ENCODE measurements at places on chromosomes 7 and 10.

DNA sequence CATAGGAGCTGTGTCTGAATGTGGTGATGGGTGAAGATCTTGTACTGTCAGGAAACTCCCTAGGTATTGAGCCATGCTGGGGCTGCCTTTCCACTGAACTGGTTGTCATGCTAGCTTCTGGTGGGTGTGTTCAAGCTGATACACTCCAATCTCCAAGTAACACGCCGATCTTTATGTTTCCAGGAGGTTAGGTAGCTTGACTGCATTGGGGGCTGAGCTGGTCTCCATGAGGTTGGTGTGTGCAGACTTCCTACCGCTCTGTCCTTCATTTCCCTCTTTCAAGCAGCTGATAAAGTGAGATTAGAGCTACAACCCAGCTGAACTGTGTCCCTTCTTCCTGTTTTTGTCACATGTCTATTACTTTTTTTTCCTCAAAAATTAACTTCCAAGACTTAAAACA, 265.5 kb downstream of the ANKRD30A start:
- no peak for DNase-seq

GRCh38 chr10:127158662-127159061, 37.7 kb downstream of the INSYN2A start:
- DNase-seq, result no peak

DNA sequence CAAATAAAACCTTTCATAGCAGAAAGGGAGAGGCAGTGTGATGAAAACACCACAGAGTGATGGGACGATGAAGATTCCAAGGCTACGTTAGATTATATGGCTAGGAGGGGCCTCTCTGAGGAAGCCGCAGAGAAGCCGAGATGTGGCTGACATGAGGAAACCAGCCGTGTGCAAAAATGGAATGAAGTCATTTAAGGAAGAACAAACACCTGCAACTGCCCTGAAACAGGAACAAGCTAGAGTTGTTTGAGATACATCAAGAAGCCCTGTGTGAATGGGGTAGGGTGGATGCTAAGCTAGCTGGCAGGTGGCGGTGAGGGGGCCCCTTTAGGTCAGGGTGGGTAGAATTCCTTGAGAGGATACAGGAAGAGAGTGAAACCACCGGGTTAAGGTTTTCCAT, 129.5 kb downstream of the KLF6 start:
- DNase-seq, result no peak

- DNase-seq, result no peak
Observed at GRCh38 chr7:15586266-15586665, 24.5 kb upstream of the AGMO start.

- no peak for DNase-seq
Observed at GRCh38 chr10:88216976-88217375, 353.6 kb downstream of the PTEN start.

GRCh38 chr7:143314127-143314526, 1.8 kb upstream of the CLCN1 start:
- no peak for DNase-seq

GRCh38 chr10:88039496-88040200, 176.2 kb downstream of the PTEN start:
- DNase-seq, result no peak

DNA sequence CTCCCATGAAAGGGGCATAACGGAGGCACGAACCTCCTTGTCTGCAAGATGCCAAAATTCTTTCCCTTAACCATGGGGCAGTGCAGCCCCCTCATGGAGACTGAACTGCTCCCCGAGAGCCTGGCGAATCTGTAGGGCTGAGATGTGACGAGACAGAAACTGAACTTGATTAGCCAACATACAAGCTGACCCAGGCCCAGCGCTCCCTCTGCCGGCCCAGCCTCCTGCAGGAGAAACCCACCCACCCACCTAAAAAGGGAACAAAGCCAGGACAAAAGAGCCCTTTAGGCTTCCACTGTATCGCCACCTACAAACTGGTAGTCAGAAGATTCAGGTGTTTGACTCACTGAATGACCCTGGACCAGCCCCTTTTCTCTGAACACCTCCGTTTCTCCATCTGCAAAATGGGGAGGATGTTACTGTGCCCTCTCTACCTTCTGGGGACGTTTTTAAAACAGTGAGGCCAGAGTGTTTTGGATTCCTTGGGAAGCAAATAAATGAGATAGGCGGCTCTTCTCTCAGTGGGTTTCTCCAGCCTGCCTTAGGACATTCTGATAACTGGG, 58.4 kb downstream of the C10orf105 start:
- DNase-seq, result no peak

- no peak for DNase-seq
Observed at GRCh38 chr7:66082886-66083415, 7.3 kb downstream of the ASL start.

GRCh38 chr7:25863005-25863728, 288.8 kb upstream of the NFE2L3 start:
- DNase-seq, result no peak

DNA sequence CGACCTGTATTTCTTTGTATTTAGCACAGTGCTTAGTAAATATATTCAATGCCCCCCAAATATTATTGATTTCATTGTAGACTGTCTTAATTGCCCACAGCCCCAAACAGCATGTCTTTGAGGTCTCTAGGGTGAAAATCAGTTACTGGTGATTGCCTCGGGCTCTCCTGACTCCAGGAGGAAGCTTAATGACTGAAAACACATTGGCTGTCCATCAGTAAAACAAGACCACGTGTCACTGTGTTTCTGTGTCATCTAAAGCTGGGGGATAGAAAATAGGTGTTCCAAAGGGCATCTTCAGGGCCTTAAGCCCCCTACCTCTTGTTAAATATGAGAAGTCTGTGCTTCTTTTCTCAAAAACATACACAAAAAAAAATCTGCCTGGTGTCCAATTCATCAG, 67.9 kb downstream of the CACNA2D1 start:
- no peak for DNase-seq

DNA sequence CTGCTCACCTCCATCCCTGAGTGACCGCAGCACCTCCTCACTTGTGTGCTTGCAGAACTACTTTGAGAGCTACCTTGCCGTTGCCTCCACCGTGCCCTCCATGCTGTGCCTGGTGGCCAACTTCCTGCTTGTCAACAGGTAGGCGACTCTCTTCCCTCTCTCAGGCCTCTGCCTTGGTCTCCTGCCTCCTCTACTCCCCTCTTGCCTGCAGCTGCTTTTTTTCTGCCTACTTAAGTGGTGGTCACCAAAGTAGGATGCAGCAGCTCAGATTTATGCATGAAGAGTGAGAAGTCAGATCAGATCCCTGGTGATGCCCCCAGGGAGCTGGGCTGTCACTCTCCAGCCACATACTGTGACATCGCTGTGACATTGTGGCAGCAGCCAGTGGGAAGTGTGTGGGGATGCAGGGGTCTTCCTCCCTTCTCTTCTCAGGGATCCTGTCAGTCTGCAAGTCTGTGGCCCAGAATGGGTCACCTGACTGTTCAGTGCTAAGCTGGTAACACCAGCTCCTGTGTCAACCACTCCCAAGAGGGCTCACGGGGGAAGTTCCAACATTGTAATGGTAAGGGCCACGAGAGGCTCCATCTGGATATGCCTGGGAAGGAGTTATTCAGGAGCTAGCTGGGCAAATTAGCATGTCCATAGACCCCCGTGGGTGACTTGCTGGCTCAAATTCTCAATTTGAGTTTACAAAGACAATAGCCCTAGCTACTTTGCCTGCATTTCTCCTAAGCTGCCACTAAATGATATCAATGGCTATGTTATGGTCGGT, 25.3 kb downstream of the SLC29A3 start:
- DNase-seq, result no peak

DNA sequence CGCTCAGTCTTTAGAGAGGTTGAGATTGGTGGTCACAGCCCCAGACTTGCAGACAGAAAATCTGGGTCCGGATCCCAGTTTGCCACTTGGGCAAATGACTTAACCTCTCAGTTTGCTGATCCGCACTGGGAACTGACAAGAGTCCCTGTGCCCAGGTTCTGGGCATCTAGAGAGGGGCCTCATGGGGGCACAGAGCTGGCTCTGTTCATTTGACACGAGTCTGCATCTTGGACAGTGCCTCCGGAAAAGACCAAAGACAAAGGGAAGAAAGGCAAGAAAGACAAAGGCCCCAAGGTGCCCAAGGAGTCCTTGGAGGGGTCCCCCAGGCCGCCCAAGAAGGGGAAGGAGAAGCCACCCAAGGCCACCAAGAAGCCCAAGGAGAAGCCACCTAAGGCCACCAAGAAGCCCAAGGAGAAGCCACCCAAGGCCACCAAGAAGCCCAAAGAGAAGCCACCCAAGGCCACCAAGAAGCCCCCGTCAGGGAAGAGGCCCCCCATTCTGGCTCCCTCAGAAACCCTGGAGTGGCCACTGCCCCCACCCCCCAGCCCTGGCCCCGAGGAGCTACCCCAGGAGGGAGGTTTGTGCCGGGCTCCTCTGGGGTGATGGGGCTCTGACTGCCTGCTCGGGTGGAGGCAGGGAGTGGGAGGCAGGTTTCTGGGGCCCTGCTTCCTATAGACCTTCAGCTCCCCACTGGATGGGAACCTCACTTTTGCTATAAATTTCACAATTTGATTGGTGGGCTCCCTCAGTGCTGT, 2.3 kb downstream of the AEBP1 start:
- no peak for DNase-seq

DNA sequence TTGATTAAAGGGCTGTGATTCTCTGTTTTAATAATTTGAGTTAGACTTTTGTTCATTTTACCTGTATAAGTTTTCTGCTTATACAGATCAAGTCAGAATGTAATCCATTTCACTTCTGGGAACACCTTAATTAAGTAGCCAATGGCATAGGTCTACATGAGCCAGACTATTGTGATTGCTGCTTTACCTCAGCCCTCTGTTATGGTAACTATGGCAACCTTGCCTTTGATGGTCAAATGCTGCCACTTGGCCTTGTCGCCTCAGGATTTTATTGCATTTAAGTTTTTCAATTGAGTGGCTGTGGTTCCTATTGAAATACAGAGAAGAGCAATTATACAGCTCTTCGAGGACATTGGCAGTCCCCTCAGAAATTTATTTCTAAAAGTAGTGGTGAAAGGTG, 64.3 kb upstream of the TMEM106B start:
- no peak for DNase-seq

DNA sequence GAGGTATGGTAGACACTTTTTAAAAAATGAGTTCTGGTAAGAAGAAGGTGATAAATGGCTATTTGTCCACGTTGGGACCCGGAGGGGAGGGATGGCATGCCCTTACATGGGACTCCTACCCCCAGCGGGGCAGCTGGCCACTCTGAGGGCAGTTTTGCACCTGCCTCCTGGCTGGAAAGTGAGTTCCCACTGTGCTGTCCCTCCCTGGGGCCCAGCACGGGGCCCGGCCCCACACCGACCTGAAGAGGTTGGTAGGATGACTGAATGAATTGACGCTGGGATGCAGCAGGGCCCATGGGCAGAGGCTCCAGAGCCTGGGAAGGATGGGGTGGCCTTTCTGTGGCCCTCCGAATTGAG, 601 bp upstream of the AEBP1 start:
- no peak for DNase-seq

DNA sequence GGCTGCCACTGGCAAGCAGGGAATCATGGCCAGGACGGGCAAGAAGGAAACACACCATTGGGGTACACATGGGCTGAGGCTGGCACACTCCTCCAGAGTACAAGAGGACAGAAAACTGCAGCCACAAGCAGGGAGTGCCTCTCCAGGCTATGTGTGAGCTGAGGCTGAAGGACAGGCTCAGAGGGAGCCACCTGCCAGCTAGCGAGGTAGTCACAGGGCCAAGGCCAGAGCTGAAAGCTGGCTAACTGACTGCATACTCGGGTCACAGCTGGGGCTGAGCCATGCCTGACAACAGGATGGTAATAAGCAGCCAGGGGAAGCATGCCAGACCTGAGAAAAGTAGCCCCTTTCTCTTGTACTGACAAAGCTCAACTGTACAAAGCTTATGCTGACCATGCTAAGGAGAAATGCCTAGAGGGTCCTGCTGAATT, 52.0 kb downstream of the KIF5B start:
- DNase-seq, result peak; percentile 5

DNA sequence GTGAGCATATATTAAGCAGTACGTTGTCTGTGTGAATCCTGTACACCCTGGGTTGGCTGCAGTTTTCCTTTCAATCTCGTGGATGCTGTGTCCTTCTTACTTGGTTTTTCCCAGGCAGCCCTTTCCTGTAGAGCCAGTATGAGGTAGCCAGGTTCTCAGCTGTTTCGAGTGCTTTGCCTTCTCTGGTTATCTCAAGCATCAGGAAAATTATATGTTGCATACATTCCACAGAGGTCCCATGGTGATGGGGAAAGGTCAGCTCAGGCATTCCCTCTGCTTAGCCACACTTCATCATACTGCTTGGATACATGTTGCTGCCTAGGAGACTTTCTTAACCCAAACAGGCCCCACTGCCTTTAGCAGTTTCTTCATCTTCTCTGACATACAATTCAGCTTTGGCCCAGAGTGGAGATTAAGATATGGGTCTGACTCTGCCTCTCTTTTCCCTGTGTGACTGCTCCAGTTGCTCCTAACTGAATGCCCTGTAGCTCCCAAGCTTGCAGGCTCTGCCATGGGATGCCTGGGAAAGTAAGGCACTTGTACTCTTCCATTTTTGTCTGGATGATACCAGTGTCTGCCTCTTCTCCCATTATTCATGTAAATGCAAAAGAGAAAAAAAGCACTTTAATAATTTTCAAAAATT, 11.3 kb downstream of the GNAI1 start:
- no peak for DNase-seq

DNA sequence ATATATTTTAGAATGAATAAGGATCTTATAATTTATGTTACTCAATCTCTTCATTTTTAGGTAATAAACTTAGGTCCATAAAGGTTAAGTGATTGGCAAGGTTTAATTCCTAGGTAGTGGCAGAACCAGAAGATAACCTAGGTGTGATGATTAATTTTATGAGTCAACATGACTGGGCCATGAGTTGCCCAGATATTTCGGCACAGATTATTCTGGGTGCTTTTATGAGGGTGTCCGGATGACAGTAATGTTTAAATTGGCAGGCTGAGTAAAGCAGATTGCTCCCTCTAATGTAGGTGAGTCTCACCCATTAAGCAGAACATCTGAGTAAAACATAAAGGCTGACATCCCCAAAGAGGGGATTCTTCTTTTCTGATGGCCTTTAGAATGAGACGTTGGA, 1349.3 kb upstream of the CELF2 start:
- DNase-seq, result no peak

Data from anterior cingulate cortex (tissue), 58 donors.